ENCODE measurements at places on chromosomes 16 and 17.

DNA sequence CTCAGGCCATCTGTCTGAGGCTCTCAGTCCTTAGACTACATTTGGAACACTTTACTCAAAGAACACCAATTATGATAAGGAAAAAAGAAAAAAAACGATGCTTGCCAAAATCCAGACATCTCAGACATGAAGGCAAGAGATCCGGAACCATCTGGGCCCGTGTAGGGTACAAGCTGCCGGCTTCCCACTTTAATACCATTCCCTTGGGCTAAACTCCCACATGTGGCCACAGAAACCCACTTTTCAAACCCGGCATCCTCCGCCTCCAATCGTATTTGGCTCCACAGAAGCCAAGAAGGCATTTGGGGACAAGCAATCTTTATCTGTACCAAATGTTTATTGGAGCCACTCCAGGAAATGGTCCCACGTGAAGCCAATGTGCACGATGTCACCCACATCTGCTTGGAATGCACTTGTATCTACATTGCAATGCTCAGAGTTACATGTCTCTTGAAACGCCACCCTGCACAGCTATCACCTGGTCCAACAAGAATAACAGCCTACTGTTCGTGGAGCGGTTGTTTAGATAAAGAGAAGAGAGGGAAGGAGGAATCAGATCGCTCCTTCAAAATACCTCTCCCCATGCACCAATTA lies 33.5 kb downstream of the XYLT1 start:
- no peak for DNase-seq

DNA sequence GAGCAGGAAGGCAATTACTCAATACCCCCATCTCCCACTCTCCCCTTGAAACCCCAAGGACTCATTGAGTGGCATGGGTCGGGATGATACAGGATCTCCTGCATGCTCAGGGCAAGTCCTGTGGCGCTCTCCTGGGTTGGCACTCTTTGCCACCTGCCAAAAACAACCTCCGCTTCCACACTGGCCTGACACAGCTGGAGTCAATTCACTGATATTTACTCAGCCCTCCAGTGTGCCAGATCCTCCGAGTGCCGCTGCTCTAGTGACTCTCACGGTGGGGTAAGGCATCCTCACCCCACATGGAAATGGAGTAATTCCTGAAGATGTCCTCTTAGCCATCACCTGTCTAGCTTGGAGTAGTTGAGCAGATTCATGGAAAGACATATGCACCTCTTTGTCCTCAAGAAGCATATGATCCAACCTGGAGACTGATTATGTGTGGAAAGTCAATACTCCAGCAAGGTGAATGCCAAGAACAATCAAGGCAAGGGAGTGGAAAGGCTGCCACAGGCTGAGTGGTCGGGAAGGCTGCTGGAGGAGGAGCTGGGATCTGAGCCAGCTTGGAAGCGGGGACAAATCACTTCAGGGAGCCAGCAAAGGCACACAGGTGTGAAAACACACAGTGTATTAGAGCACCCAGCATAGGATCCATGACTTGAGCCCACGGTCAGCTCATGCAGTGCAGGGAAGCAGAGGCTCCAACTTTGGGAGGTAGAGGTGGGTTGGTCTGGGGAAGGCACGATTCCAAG lies 12.6 kb upstream of the GOSR2 start:
- no peak for DNase-seq

DNA sequence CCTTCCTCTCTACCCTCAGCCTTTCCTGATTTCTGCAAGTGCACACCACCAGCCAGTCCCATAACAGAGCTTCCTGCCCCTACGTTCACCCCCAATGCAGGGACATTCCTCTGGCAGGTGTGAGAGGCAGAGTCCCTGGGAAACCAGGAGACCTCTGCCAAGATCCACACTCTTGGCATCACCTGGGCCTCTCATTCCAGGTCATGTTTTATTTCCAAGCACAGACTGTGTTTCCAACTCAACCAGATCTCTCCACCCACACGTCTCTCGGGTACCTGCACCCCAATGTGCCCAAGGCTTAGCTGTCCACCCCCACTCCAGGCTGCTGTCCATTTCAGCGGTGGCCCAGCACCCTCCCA lies 21.0 kb upstream of the PHB1 start:
- DNase-seq = no peak

GRCh38 chr16:24848065-24848464 lies 2.3 kb downstream of the SLC5A11 start:
- DNase-seq = no peak

DNA sequence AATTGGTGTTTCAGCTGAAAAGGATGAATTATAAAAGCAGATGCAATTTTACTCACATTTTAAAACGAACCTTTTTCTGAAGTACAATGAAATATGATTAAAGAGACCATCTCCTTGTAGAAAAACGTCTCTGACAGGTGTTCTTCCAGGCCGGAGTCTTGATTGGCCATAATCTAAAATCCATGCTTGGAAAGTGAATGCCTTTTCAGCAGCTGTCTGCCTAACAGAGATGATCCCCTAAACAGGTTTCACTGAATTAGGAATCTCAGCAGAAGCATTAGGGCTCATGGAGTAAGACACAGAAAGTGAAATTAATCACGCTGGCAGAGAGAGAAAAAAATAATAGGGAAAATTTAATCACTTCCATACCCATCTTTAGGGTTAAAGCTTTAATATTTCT lies 39.3 kb upstream of the IRX5 start:
- DNase-seq = no peak

- DNase-seq = no peak
Measured at GRCh38 chr16:57901480-57902069, 69.4 kb downstream of the CNGB1 start.

DNA sequence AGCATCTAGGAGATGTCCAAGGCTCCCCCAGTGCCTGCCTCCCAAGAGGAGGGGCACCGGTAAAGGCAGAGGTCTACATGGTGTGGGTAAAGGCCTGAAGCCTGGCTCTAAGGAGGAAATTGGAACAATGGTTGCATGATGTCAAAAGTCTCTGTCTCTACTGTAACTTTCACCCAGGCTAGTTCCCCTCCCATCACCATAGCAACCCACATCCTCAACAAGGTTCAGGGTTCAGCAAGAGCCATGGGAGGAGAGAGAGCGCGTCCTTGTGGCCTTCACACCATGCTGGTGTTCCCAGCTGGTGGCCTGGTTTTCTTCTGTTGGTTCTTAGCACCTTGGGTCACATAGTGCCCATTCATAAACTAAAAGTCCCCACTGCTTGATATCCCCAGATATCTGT lies 196.7 kb upstream of the CDH5 start:
- no peak for DNase-seq

GRCh38 chr16:58863042-58863441 lies 128.9 kb upstream of the GOT2 start:
- no peak for DNase-seq

- DNase-seq = no peak
Measured at GRCh38 chr16:66541388-66542355, 8.2 kb downstream of the TK2 start.

DNA sequence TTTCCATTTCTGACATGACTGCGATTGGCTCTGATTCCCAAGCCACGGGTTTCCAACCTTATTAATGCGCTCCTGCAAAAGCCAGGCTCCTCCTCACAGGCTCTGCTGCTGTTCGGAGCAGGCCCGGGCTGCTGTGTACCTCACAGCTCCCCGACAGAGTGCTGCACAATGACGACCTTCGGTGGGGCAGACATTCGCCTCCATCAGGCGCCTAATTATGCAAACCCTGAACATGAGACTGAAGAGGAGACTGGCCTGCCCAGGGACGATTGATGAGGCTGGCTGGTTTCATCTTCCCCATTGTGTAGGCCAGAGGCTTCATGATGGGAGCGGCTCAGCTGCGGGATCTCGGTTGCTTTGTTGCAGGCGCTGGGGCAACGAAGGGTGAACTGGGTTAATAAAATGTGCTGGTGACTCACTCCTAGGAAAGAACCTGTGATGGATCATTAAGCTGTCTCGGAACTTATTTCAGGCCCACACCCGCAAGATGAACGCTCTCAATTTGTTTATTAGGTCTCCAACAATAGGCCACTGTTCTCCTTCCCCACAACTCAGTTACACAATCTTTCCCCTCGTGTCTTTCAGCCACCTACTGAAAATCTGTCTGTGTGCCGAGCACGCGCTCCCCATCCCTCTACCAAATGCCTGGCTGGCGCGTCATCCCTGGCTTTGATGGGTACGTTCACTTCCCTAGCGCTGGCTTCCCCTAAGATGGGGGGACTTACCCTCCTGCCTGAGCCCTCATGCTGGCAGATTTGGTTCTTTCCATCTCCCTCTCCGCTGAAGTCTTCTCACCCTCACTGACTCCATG lies 27.2 kb upstream of the TOB1 start:
- no peak for DNase-seq

GRCh38 chr16:75288181-75288580 lies 36.8 kb upstream of the BCAR1 start:
- DNase-seq = no peak

GRCh38 chr16:67456391-67457081 lies 24.4 kb downstream of the ATP6V0D1 start:
- no peak for DNase-seq

DNA sequence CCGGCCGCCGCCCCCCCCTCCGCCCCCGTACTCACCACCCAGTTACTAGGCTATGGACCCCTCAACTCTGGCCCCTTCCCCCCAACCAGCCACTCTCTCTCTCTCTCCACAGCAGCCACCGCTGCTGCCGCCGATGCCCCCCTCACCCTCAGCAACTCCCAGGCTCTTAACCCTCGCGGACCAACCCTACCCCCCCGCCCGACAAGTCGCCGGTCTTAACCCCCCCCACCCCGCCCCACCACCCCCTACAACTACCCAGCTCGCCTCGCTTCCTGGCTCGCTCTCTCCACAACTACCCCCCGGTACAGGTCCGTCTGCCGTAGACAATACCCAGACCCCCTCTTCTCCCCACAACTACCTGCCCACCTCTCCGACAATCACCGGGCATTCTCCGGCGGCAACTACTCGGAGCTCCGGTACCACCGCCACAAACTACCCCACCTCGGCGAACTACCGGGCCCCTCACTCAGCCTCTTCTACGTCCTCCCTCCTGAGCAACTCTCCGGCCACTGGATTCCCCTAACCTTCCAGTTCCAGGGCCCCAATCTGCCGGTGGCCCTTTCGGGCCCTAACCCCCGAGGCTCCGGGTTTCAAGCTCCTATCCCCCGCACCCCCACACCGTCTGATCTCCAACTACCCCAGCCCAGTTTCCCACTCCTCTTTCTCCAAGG lies 702 bp downstream of the PHF23 start:
- no peak for DNase-seq

DNA sequence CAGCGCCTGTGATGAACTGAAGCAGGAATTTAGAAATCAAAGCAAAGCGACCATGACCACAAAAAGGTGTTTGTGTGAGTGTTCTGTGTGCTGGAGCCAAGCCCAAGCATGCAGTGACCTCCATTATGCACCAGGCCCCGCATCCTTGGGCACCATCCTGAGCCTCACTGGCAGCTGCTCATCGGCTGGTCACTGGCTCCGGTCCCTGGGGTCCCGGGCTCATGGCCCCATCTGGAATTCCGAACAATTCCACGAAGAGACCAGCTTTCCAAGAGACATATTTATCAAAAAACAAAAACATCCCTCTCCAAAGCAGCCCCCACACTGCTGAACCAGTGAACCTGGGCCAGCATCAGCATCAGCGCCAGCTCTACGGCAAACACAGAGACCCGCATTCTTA lies 15.2 kb upstream of the ZNF469 start:
- no peak for DNase-seq

GRCh38 chr16:68910051-68910450 lies 66.7 kb downstream of the TANGO6 start:
- DNase-seq = no peak

DNA sequence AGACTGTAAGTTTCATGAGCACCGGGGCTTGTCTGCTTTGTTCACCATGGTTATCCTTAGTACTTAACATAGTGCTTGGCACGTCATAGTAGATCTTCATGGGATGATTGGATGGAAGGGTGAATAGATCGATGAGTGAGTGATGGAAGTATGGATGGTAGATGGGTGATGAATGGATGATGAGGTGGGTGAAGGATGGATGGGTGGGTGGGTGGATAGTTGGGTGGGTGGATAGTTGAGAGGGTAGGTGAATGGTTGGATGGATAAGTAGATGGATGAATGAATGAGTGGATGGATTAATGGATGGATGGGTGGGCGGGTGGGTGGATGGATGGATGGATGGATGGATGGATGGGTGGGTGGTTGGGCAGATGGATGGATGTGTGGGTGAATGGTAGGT lies 133.2 kb upstream of the PLCG2 start:
- no peak for DNase-seq

- no peak for DNase-seq
Measured at GRCh38 chr17:82615084-82616020, 32.9 kb downstream of the WDR45B start.

DNA sequence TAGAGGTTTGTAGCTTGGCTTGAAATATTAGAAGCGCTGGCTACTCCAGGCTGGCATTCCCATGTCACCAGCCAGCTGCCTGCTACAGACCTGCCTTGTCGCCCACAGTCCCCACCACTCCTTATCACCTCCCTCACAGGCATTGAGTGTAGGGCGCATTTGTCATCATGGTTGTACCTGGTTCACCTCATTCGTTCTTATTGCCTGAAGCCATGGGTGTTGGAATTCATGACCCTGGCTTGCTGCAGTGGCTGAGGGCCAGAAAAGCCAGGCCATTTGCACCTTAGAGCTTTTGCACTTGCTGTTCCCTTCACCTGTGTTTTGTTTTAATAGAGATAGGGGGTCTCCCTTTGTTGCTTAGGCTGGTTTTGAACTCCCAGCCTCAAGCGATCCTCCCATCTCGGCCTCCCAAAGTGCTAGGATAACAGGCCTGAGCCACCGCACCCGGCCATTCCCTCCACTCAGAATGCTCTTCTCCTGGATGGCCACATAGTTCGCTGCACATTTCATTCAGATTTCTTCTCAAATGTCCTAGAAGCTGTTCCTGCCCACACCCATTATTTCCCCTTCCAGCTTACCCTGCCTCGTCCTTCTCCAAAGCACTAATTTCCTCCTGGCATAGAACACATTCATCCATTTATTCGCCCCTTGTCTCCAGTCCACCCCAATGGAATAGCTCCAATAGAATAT lies 97.6 kb downstream of the C16orf78 start:
- peak; percentile 12 for DNase-seq

- DNase-seq = no peak
Measured at GRCh38 chr17:35557353-35557752, 3.3 kb downstream of the SLFN14 start.

Data from left forelimb (tissue), 1 donor.